ENCODE measurements at places on chromosomes 1 and 21.

GRCh38 chr1:179300112-179300511, 6.5 kb downstream of the SOAT1 start:
- no peak for DNase-seq

DNA sequence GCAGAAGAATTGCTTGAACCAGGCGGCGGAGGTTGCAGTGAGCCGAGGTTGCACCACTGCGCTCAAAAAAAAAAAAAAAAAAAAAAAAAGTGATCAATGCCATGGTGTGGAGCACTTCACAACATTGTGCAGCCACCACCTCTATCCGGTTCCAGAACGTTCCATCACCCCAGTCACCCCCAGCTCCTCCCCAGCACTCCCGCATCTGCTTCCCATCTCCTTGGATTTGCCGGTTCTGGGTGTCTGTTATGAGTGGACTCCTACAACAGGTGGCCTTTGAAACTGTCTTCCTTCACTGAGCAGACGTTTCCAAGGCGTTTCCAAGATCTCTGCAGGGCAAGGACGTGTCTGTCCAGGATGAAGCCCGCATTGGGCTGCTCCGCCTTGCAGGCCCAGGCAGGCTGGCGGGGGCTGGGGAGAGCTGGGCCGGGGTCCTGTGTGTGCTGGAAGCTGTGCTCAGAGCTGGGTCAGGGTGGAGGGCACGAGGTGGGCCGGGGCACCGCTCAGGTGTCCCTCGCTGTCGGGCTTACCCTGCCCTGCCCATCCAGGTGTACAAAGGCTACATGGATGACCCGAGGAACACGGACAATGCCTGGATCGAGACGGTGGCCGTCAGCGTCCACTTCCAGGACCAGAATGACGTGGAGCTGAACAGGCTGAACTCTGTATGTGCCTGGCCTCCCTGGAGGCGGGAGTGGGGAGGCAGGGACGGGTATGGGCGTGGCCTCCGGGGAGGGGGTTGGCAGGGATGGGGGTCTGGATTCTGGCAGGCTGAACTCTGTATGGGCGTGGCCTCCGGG, 14.9 kb upstream of the LRRC3 start:
- no peak for DNase-seq

DNA sequence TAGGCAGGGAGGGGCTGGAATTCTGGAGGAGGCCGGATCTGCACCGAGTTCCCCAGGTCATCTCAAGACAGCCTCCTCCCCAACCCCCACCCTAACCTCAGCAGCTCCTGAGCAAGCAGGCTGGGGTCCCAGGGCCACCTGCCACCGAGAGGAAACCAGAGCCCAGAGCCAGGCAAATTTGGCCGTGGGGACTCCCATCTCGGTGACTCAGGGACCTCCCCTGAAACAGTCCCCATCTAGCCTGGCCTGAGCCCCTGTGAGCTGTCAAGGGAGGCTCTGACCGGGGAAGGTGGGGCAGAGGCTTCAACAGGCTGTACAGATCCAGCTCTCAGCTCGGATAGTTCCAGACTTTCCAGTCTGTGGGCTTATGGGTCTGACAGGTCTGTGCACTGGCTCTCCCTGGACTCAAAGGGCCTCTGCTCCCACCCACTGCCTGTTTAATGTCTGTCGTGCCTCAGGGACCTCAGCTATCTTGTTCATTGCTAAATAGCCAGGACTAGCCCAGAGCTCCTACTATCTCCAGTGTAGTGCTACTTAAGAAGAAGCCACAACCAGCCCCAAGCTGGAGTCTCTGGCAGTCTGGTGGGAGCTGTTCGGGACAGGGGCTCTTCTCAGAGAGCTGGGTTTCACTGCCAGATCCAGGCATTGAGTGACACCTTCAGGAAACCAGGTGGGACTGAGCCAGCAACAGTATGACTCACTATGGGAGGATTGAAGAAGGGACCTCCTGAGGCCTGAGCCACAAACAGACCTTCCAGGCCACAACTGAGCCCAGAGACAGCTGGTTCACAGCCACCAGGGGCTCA, 25.6 kb downstream of the MATN1 start:
- no peak for DNase-seq

DNA sequence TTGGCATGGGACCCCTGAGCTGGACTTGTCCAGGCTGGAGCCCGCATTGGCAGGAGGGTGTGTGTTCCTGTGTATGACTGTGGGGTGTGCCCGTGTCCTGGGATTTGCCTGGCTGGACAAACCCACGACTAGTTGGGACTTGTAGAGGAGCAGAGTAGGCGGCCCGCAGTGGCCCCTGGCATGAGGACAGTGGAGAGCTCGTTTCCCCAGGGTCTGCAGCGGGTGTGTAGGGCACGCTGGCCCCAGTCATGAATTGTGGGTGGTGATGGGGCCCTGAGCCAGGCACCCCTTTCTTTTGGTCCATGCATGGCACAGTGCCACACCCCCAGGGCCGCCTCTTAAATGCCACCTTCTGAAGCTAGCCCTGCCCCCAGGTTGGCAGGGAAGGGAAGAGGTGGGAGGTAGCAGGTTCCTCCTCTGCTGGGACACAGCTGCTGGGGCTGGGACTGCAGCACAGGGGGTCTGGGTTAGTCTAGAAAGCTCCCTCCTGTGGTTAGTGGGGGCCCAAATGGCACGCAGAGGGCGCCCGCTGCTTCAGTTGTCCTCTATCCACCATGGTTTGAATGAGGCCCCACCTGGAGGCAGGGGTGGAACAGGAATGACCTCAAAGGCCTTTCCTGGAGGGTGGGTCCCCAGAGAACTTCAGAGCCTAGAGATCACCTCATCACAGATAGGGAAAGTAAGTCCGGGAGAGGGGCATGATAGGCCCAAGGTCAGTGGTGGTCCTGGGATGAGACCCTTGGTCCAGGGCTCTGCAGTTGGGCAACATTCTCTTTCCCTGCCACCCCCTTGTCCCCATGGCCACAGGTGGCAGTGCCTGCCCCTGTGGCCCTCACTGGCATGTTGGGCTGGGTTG, 4.1 kb downstream of the CROCC start:
- no peak for DNase-seq

DNA sequence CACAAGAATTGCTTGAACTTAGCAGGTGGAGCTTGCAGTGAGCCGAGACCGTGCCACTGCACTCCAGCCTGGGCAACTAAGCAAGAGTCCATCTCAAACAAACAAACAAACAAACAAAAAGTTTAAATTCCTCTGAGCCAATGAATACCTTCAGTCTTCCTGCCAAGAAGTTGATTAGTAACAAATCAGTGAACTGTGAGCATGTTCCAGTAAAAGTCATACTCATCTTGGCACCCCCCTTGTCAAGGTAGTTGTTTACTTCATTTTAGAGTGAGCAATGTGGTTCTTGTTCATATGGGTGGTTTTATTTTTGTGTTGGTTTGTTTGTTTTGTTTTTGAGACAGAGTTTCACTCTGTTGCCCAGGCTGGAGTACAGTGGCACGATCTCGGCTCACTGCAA, 18.0 kb upstream of the SLC2A7 start:
- DNase-seq: no peak

Measured in activated CD4-positive, alpha-beta T cell treated with anti-CD3 and anti-CD28 coated beads, Interleukin-2, amount 50 U/mL, for 48 hours (primary cell).